Left renal pelvis (tissue), 4 donors: ENCODE measurements at places on chromosomes 13 and 19.

- no peak for DNase-seq
These were observed 25.7 kb downstream of the CHAMP1 start for GRCh38 chr13:114339857-114340534.

- DNase-seq = no peak
These were observed 2.5 kb downstream of the KLF2 start for GRCh38 chr19:16327169-16327475.

DNA sequence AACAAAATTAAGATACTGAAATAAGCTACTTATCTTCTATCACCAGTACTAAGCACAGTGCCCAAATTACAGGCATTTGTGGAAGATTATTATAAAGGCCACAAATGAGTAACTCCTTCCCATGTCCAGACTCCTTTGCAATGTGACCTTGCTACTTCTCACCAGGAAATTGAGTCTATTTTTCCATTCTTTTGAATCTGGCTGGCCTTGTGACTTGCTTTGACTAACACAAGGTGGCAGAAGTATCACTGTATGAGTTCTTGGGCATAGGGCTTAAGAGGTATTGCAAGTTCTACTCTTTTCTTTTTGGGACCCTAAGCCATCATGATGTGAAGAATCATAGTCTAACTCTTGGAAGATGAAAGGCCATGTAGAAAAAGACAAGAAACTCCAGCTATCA lies 49.9 kb downstream of the UGGT2 start:
- no peak for DNase-seq

DNA sequence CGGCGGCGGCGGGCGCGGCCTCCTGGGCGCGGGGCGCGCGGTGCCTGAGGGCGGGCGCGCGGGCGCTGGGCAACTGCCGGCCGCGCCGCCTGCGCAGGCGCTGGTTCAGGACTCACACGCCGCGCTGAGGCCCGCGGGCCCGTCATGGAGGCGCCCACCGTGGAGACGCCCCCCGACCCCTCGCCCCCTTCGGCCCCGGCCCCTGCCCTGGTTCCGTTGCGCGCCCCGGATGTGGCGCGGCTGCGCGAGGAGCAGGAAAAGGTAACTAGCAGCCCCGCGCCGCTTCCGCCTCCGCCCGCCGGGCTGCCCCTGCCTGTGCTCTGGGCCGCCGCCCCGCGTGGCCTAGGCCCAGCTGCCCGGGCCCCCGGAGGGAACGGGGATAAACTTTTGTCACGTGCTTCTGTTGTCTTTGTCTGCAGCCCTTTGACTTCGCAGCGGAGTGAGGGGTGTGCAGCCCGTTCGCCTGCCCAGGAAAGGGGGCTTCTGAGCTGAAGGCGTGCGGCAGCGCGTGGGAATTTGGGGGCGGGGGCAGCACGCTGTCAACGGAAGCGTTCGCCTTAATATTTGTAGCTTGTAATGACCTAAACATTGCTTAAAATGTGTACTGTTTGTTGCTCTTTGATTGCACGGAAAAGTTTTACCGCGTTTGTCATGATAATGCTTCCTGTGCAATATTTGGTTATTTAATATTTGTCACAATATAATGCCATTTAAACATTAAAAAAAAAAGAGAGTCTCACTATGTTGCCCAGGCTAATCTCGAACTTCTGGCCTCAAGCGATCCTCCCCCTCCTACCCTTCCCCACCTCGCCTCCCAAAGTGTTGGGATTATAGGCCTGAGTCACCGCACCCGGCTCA lies 594 bp downstream of the URI1 start:
- DNase-seq = peak; percentile 27

GRCh38 chr13:44894001-44894770 lies 95.1 kb downstream of the NUFIP1 start:
- no peak for DNase-seq

- no peak for DNase-seq
These were observed 216.7 kb downstream of the TUBA3C start for GRCh38 chr13:18964942-18965341.

GRCh38 chr13:65057986-65058385 lies 2172.2 kb downstream of the PCDH9 start:
- no peak for DNase-seq

GRCh38 chr19:46924874-46925547 lies 64.2 kb downstream of the ARHGAP35 start:
- DNase-seq = no peak

DNA sequence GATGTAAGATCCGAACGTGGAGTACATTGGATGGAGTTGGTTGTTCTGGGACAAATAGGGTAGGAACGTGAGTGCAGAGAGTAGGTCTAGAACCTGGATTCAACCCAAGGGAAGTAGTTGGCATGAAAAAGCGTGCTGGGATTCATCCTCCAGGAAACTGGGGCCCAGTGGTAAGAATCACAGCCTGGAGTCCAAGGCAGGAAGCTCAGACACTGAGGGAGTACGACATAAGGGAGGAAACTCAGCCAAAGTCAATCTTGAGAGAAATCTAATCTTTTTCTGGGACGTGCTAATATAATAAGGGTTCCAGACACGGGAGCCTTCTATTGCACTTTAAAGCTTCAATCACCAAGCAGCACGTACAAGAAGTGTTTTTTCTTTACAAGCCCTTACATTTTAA lies 46.4 kb downstream of the DLEU7 start:
- no peak for DNase-seq

DNA sequence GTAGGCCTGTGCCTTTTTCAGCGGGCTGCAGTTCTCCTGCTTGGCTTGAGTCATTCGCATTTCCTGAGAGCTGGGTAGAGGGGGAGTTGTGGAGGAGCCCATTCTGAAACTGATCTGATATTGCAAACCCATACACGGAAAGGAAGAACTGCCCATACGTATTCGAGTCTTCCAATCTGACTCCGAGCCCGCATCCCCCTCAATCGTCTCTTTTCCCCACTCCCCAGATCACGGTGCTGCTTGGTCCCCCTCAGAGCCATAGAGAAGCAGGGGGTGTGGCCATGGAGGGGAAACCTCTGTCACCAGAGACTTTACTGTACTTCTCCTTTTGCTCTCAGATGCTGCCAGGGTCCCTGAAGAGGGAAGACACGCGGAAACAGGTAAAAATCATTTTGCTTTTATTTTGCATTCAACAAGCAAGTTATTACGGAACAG lies at the start of gene CD22:
TSS of gene CD22 (plus strand) at position 337 of the 435 bp plus-strand sequence. CDS start 2,854 bp downstream, outside the sequence.
- no peak for DNase-seq

- no peak for DNase-seq
These were observed 6.8 kb upstream of the GRIN3B start for GRCh38 chr19:993361-993830.

DNA sequence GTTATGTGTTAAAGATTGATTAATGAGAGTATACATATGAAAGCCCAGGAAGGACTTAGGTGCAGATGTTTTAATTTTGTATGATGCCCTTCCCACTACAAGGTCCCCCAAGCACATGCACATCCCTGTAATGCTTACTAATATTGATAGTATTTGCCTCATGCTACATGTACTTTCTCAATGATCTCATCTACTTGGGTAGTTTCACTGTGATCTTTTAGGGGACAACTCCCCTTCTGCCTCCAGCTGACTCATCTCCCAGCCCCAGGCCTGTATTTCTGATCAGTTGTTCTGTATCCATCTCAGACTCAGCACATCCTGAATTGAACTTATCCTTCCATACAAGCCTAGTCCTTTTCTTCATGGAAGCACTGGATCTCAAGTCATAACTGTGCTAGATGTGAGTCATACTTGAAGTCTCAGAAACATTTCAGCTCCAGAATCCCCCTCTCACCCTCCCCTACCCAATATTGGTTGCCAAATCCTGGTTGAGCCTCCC lies 49.4 kb upstream of the INTS6 start:
- DNase-seq = no peak

DNA sequence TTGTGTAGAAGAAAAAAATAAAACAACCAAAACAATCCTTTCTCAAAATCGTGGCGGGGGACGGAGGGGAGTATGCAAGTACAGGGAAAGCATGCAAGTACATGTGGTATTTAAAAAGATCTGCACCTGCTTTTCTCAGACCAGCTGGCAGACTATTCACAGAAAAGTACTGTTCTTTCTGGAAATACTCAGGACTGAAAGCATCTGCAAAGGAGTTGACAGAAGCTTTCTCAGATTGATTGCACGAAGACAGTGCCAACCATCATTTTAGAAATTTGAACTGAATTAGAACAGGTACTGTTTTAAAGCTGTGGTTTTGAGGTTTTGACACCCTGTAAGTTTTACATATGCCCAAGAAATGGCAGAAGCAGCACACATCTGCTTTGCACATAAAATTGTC lies 19.8 kb upstream of the PCDH8 start:
- no peak for DNase-seq

DNA sequence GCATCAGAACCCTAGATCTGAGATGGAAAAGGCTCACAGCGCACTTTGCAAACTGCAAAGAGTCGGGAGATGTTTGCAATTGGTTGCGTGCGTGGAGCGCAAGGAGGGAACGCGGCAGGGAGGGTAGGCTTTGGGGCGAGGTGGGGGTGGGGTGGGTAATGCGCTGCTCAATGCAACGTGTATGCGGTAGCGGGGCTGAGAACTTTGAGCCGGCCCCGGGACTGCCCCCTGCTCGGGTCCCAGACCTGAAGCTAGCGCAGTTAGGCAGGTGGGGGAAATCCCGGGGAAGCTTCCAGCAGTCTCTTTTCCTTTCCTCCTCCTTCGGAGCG lies 971 bp downstream of the FOSB start:
- DNase-seq = no peak

- no peak for DNase-seq
These were observed 19.0 kb downstream of the OLFM2 start for GRCh38 chr19:9917321-9917720.

- DNase-seq = no peak
These were observed 17.8 kb upstream of the LMO7 start for GRCh38 chr13:75618308-75618707.

GRCh38 chr19:58572818-58573657 lies at the start of gene MZF1:
MZF1 (minus strand) TSS chr19:58573335; CDS start chr19:58571389, 1,946 bp downstream.
- DNase-seq = peak; percentile 100

GRCh38 chr13:31436478-31436877 lies 236.7 kb downstream of the B3GLCT start:
- DNase-seq = no peak

DNA sequence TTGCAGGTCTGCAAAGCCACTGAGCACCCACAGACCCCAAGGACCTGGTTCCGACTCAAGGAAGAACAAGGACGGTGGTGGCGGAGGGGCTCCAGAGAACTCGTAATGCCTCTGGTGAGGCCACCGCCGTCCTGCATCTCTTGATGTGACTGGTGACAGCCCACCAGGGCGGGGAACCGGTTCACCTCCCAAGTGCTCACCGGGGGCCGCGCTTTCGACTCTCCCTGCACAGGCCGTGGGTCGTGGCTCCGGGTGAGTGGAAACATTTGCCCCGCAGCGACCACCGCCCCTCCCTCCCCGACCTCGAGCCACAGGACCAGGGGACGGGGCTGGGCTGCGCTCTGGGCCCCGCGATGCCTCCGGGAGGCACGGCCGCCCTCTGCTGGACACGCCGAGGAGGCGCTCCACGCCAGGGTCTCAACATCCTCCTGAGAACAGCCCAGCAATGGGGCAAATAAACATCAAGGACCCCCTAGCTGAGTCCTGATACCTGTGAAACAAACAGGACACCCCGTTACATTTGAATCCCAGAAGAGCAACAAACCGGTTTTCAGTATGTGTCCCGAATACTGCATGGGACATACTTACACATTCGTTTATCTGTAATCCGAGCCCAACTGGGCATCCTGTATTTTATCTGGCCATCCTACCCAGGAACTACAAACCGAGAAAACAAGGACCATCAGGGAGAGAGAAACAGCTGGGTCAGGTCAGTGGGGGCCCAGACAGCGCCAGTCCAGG lies 3.9 kb upstream of the PLPP2 start:
- no peak for DNase-seq

DNA sequence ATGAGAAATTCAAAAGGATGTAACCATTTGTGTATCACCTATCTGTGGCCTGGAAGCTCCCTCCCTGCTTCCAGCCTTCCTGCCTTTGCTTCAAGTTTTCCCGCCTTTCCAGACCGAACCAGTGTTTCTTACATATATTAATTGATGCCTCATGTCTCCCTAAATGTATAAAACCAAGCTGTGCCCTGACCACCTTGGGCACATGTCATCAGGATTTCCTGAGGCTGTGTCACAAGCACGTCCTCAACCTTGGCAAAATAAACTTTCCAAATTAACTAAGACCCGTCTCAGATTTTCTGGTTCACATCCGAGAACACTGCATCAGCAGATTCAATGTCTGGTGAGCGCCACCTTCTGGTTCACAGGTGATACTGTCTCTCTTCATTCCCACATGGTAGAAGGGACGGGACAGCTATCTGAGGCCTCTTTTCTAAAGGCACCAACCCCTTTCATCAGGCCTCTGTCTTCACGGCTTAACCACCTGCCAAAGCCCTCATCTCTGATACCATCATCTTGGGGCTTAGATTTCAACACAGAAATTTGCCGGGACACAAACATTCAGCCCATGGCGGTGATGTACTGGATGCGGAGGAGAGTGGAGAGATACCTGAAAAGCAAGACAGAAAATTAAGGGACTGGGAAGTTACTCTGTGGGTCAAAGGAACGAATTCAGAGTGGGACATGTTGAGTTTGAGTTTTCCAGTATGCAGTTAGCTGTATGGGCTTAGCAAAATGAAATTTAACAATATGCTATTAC lies 58.7 kb upstream of the PABPC3 start:
- DNase-seq = no peak

DNA sequence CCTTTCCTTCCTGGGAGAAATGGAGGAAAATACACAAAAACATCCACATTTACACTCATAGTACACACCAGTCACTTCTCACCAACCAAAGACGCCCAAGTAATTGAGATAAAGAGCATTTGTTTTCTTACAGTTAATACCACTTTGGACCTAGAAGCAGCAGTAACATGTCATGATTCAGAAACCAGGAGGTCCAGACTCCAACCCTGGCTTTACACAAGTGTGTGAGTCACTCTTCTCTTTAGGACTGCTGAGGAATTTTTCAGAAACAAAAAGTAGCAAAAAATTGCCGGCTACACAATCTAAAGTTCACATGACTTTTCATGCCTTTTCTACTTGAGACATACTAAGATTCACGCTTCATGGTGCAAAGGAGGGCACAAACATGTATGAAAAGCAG lies 42.1 kb downstream of the TUBGCP3 start:
- DNase-seq = no peak

- no peak for DNase-seq
These were observed 7.3 kb downstream of the OPA3 start for GRCh38 chr19:45577111-45577905.

DNA sequence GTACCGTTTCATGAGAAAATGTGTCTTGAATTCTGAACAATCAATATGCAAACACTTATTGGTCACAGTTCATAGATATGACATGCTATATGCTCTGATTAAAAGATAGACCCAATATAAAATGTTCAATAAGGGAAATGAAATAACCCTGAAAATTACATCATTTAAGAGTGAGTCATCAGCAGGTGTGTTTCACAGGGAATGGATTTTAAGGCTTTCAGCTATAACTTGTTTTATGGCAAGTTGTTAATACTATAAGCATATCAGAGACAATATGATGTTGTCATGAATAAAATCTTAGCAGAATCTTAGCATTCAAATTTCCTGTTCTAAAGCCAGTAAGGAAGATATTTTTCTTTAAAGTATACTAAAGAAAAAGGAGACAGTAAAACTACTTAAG lies 483.4 kb upstream of the PCDH9 start:
- DNase-seq = no peak
